ENCODE measurements at places on chromosomes 2 and 18.

GRCh38 chr2:106863387-106863786 lies 22.6 kb downstream of the ST6GAL2 start:
- DNase-seq = no peak

DNA sequence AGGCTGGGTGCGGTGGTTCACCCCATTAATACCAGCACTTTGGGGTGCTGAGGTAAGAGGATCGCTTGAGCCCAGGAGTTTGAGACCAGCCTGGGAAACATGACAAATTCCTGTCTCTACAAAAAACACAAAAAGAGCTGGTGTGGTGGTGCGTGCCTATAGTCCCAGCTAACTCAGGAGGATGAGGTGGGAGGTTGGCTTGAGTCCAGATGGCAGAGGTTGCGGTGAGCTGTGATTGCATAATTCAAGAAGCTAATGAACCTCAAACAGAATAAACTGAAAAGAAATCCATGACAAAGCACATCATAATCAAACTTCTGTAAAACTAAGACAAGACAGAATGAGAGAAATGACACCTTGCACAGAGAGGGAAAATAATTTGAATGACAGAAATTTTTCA lies 54.8 kb downstream of the SEMA4F start:
- no peak for DNase-seq

GRCh38 chr18:59861963-59862819 lies 37.6 kb upstream of the PMAIP1 start:
- no peak for DNase-seq

DNA sequence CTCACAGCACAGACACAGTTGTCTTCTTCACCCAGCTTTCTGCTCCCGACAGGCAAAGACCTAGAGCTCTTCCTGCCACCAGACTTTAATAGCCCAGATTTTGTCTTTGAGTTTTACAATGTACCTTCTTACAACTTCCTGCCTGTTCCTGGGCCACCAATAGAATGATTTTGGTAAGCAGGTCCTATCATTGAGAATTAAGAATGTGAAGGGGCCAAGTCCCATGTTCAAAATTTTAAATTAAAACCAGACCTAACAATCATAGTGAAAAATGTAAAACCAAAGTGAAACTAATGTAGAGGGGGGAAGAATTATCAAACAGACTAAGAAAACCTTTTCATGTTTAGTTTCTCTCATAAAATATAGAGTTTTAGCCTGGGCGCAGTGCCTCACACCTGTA lies 72.8 kb downstream of the SP3 start:
- no peak for DNase-seq

DNA sequence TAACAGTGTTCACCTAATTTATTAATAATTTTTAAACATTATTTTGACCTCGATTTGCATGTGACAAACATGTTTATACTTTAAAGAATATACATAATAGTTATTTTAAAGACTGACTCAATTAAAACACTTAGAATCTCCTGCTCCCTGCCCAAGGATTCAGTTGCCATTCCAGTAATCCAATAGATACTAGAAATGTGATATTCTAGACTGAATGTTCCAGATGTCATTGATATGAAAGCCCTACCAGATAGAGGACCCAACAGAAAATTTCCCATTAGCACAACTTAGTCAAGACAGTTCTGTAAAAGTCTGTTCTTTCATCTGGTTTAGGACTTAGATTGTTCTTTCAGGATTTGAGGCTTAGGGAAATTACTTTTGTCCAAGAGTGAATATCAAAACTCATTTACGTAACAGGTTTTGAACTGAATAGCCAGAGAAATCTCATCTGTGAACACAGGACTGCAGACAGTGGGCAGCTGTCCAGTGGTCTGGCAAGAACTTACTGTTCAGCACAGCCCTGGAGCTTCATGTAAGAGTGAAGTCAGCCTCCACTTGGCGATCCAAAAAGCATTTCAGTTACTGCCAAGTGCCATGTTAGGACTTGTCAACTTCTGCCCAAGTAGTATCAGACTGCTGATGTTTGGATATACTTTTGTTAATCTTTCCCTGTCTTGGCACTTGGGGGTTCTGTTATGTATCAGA lies 77.5 kb downstream of the OSBPL6 start:
- no peak for DNase-seq

DNA sequence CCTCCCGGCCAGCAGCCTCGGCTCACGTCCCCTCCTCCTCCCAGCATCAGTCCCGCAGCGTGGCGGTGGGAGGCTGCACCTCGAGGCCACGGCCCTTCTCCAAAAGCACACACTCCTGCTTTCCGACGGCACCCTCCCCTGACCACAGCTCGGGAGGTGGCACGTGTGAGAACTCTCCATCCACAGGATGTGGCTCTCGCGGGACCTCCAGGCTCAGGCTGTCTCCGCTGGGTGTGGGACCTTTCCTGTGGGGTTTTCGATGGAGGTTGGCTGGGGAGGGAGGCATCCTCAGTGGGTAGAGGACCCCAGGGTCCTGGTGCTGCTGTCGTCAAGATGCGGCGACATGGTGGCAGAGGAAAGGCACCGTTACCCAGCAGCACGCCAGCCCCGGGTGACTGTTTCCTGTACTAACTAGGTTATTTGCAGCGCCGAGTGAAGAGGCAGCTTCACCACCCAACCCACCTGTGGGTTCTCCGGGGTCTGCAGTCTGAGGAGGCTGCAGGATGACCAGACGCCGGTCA lies 42.8 kb upstream of the KCNG2 start:
- DNase-seq = no peak

DNA sequence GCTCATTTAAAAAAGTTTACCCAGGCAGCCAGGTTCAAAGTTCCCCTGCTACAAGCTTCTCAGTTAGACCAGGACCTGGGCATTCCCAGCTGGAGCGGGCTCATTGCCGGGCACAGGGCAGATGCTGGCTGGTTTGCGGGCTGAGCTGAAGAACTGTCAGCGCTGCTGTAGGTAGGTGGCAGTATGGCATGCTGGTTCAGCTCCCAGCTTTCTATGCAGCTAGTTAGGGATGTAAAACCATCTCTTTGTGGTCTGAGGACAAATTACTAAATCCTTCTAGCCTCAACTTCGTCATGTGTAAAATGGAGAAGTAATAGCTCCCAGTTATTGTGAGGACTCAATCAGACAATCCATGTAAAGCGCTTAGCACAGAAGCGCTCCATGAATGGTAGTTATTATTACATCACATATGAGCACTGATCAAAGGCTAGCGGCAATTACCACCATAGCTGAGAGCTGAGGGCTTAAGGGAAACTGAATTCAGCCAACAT lies 2.4 kb upstream of the LDLRAD4 start:
- DNase-seq = peak; percentile 64

DNA sequence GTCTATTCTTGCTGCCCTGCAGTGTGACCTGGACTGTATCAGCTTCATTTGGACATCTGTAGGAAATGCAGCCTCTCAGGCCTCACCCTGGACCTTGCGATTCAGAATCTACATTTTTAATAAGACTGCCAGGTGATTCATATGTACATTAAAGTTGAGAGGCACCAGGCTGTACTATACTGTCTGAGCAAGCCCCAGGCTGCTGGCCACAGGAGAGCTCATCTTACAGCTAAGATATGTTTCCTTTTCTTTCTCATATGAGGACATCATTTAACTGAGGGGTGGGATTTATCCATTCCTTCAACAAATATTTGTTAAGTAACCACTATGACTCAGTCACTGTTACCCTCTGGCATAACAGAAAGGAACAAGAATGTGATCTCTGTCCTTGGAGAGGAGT lies 78.2 kb upstream of the GCFC2 start:
- no peak for DNase-seq

Data from CD4-positive, alpha-beta T cell treated with Interleukin-17A for 1 hour (primary cell).